ENCODE measurements at places on chromosomes 12 and 14.

- no peak for DNase-seq
Observed at GRCh38 chr14:38310420-38310995, 54.6 kb upstream of the CLEC14A start.

DNA sequence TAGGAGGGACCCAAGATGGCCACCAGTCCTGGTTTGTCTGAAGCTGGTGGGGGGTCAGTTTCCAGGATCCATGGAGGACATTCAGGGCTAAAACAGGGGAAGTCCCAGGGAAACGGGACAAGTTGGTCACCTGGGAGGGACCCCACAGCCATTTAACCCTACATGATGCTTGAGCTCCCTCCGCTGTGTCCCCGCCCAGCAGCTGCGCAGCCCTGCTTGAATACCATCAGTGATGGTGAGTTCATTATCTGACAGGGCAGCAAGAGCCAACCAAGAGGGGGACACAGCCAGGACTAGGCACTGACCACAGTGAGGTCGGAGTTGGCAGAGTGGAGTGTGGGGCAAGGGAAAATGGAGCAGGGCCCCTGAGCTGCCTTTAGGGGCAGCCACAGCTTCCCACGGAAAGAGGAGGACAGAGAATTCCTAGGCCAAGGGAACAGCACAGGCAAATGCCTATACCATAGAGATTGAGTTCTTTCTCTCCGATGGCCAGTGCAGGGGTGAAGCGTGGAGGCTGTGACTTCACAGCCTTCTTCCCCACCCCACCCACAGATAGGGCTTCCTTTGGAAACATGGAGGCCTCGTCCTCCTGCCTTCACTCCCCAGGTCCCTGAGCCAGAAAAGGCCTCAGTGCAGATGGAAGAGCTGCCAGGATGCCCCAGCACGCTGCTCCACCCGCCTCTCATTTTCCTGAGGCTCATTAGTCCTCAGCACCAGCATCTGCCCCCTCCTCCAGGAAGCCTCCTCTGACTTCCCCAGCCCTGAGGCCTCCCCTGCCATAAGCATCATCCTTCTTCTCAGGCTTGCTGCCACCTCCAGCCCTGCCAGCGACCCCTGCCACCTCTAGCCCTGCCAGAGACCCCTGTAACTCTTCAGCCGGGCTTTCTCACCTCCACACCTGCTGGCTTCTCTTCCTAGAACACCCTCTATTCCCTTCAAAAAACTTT lies 51.4 kb downstream of the CYP46A1 start:
- no peak for DNase-seq

DNA sequence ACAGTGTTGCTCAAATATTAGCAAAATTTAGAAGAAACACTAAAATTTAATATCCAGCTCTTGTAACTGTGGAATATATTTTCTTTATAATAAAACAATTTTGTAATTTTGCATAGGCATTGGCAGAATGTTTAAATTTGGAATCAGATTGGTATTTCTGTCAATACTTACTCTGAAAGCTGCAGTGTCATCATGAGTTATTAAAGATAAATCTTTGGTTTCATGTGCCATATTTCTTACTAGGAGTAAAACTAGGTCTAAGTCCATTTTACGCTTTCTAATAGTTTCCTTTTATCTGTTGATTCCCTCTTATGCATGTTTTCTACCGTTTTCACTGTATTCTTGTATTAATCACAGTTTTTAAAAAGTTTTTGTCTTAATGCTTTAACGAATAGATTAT lies 49.7 kb downstream of the CCDC91 start:
- no peak for DNase-seq

DNA sequence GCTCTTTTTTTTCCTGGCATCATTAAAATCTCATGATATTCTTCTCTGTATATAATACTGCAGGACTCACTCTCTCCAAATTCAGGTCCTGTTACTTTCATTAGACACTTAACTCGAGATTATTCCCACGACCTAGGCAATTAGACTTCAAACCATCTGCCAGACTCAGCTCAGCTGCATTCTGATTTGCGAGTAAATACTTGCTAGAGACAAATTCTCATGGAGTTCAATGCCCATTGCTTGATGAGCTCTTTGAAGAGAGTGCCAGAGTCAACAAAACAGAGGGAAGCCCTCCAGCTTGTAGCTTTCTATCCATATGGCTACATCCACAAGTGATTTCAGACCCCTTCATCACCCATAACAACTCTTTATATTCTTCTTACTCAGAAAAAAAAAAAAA lies 88.3 kb downstream of the GTF2A1 start:
- no peak for DNase-seq

DNA sequence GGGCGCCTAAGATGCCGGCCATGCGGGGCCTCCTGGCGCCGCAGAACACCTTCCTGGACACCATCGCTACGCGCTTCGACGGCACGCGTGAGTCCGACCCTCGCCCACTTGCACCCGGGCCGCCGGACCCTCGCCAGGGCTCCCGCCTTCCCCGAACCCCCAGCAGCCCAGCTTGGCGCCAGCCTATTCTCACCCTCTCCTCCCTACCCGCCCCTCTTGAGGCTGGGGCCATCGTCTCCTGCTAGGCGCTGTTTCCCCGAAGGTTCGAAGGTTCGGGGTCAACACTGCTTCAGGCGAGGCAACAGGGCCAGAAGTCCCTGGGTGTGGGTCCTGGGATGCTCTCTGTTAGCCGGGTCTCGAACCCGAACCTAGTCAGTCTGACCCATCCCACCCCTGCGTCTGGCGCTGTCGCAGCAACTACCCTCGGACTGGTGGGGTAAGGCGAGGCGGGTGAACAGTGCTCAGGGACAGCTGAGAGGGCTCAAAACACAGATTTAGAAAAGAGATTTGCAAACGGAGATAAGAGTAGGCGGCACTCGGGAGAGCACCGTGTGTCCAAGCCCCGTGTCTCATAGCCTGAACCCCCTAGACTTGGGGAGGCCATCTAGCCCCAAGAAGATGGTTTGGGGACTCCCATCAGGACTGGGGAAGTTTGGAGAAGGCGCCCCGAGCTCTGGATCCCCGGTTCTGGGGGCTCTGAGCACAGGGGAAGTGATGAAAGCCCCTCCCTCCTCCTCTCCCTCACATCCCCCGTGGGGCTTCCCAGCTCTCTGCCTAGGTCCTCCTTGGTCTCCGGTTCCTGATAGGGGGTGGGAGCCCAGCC lies 787 bp downstream of the KCNH3 start:
- no peak for DNase-seq

DNA sequence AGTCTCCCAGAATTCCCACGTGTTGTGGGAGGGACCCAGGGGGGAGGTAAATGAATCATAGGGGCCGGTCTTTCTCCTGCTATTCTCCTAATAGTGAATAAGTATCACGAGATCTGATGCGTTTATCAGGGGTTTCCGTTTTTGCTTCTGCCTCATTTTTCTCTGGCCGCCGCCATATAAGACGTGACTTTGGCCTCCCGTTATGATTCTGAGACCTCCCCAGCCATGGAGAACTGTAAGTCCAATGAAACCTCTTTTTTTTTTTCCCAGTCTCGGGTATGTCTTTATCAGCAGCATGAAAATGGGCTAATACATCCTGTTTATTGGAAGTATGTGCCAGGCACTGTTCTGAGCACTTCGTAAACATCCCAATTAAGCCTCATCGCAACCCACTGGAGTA lies 788 bp downstream of the KRT72 start:
- no peak for DNase-seq

GRCh38 chr12:46269429-46270241 lies 792 bp upstream of the SLC38A1 start:
- peak; percentile 49 for DNase-seq

DNA sequence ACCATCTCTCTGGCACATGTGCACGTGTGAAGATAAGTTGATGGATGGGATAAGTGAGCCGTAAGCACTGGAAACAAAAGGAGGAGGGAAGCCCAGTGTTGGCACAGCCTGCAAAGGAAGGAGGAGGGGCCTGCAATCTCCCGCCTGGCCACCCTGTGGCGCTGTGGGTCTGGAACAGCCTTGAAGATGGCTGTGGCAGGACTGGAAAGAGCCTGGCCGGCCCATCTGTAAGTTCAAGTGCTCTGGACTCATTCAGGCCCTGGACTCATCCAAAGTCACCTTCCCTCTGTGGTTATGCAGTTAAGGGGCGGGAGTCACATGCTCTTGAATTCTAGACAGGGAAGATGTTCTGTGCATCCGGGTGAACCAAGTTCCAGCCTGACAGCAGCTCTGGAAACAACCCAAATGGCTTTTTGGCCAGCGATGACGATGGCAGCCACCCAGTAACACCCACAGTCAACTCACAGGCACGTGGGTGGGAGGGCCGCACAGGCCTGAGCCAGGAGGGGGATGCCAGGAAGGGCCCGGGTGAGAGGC lies 50.4 kb downstream of the CHGA start:
- DNase-seq: no peak

DNA sequence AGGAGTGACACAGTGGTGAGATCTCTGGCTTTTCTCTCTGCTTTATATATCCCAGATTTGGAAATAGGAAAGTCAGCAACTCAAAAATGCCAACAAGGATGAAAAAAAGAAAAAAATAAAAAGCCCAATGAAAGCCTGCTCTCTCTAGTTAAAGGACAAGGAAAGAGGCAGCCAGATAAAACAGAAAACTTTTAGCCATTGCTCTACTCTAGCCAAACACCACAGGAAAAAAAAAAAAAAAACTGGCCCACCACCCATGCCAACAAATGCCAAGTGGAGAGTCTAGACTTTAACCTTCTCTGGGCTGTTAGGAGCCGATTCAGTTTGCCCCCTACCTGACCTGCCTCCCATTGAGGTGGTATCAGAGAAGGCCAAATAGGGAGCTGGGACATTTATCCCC lies 222.3 kb upstream of the TMTC1 start:
- no peak for DNase-seq

DNA sequence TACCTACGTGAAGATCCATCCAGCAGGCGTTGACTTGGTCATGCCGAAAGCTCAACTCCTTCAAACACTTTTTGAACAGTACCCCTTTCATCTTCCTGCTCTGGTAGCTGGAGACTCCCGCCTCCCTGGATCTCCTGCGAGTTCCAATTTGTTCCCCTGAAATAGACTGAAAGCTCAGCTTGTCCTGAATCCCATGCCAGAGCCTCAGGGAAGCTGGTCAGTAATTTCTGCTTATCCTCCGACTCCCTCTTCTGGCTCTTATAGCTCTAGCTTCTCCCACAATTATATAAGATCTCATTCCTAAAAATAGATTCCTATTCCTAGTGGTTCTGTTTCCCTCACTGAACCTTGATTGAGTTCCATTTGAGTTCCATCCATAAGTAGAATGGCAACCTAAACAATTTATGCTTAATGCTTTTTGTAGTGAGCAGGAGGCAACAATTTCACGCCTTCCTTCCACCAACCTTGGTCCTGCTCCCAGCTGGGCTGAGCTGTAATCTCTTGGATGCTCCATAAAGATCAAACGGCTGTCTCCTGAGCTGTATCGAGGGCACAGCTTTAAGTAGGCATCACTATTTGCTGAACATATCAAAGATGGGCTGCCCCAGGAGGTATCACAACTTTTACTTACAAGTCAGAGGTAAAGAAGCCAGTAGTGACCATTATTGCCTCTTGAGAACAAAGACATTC lies 8.0 kb upstream of the TMEM132C start:
- no peak for DNase-seq

- no peak for DNase-seq
Observed at GRCh38 chr12:110741341-110742095, 1.2 kb downstream of the PPP1CC start.

DNA sequence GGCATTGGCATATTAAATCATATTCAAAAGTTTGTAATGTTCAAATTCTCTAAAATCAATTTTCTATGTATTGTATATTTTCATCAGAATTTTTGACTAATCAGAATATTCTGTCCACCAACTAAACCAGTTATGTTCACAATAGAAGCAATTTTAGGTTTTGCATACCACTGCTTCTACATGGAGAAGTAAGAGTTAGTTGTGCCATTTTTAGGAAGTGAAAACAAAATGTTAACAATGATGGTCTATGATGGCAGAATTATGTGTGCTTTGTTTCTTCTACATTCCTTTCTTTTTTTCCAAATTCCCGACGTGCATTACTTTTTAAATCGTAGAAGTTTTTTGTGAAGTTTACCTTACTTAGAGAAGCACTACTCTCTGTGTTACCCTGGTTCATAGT lies 29.5 kb downstream of the ABHD12B start:
- no peak for DNase-seq

GRCh38 chr12:51401020-51401419 lies 9.8 kb upstream of the GALNT6 start:
- no peak for DNase-seq

- DNase-seq: no peak
Observed at GRCh38 chr14:78950649-78951048, 780.5 kb downstream of the NRXN3 start.

GRCh38 chr14:70315942-70316341 lies 43.5 kb downstream of the COX16 start:
- DNase-seq: no peak

GRCh38 chr12:45726603-45727300 lies 2.8 kb upstream of the ARID2 start:
- no peak for DNase-seq

DNA sequence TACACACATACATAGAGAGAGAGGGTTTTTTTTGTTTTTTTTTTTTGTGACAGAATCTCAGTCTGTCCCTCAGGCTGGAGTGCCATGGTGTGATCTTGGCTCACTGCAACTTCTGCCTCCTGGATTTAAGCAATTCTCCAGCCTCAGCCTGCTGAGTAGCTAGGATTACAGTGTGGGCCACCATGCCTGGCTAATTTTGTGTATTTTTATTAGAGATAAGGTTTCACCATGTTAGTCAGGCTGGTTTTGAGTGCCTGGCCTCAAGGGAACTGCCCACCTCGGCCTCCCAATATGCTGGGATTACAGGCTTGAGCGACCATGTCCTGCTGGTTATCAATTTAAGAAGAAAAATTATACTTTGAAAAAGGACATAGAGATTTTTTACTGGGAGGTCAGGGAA lies 710.6 kb downstream of the SLC6A15 start:
- DNase-seq: no peak

DNA sequence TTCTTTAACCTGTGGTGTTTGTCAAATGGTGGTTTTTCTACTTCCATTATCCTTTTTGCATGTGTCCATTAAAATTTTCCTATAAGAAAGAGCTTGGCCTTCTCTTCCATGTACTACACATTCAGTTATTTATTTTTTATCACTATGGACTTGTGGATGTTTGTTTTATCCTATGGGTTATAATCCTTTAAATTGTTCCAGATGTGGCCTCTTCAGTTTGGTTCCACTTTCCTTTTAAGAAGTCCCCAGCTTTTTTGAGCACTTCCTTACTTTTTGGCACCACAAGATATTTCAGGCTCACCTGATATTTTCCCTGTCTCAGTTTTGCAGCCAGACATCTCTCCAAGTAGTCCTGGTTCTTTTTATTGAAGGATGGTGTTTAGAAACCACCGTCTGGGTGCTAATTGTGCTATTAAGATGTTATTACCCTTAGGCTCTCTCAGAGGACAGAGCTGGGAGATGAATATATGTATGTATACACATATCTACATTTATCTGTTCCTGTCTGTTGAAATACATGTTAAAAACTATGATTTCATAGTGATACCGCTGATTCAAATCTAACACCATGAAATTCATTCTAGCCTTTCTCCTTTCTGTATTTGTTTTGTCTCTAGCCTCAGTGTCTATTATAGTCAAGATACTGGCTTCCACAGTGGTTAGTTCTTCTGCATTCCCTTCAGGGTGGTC lies 408.5 kb upstream of the RGS6 start:
- DNase-seq: no peak

DNA sequence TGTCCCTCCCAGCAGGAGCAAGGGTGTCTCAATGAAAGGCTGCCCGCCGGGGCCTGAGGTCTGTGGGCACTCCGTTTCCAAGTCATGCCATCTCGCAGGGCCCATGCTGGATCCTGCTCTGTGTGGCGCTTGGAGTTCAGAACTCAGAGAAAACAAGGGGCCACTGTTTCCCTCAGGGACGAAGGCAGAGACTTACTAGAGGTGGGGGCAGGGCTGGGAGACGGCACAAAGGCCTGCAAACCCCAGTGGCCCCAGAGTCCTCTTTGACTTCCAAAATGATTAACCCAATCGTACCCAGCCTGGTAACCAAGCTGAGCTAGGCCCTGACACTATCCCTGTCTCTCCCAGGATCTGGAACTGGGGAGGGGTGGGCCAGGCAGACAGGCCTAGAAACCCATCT lies 95.8 kb downstream of the ITPK1 start:
- DNase-seq: no peak
